Activated CD4-positive, CD25-positive, alpha-beta regulatory T cell treated with anti-CD3 and anti-CD28 coated beads, Interleukin-2, amount 50 U/mL, for 24 hours (primary cell): ENCODE measurements at places on chromosomes 4 and X.

GRCh38 chr4:73258436-73258685 is 237 bp downstream of the ANKRD17 start:
- peak; percentile 22 for ATAC-seq

GRCh38 chr4:139816856-139817255 is 151.2 kb downstream of the MGST2 start:
- no peak for ATAC-seq

DNA sequence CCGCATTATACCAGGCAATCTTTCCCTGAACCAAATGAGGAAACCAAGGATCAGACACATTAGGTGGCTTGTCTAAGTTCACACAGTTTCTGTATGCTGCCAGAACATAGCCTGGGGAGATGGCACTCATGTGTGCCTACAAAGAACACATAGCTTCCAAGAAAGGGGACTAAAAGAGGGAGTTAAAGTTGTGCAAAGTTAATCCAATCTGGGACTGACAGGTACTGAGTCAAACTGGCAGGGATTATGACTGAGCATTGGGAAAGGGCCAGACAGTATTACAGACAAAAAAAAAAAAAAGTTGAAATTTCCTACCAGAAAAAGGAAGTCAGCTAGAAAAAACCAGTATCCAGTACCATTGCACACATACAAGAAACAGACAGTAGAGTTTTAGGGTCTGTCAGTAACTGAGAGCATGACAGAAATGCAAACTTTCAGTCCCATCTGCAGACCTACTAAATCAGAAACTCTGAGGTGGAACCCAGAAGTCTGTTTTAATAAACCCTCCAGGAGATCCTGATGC is 37.2 kb downstream of the ADAMTS3 start:
- no peak for ATAC-seq

- ATAC-seq: no peak
These were observed at the start of gene PNMA6F for GRCh38 chrX:153321381-153322124. PNMA6F (minus strand) TSS chrX:153321767; CDS start chrX:153320674, 1,093 bp downstream.

DNA sequence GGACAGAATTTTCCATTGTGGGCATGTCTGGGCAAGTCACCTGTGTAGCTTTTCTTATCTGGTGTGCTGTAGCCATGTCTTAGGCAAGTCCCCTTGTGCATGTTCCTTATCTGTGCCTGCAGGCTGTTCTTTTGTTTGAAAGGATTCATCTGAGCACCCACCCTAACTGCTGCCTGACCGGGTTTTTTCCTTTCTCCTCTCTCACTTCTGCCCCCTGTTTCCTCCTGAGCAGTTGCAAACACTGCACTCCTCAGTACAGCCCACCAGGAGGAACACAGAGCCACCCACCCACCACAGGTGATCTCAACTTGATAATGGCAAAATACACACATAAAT is 29.2 kb upstream of the IL9R start:
- ATAC-seq: no peak

- no peak for ATAC-seq
These were observed 6.2 kb downstream of the NR0B1 start for GRCh38 chrX:30302956-30303355.

- no peak for ATAC-seq
These were observed 280.1 kb upstream of the PPARGC1A start for GRCh38 chr4:24169956-24170355.

DNA sequence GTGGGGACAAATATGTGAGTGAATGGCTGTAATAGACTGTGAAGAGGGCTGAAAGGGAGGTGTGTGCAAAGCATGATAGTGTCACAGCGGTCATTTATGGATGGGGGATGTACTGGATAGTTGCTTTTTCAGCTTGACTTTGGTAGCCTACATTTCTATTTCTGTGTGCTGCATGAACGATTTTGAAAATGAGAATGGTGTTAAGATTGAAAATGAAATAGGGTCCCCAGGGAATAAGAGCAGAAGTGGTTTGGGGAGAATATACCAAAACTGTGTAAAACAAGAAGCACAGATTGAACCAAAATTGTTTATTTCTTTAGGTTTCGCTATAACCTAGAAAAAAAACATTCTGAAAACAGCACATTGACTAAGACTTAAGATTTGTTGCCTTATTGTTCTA is 58.8 kb upstream of the CLNK start:
- ATAC-seq: no peak

DNA sequence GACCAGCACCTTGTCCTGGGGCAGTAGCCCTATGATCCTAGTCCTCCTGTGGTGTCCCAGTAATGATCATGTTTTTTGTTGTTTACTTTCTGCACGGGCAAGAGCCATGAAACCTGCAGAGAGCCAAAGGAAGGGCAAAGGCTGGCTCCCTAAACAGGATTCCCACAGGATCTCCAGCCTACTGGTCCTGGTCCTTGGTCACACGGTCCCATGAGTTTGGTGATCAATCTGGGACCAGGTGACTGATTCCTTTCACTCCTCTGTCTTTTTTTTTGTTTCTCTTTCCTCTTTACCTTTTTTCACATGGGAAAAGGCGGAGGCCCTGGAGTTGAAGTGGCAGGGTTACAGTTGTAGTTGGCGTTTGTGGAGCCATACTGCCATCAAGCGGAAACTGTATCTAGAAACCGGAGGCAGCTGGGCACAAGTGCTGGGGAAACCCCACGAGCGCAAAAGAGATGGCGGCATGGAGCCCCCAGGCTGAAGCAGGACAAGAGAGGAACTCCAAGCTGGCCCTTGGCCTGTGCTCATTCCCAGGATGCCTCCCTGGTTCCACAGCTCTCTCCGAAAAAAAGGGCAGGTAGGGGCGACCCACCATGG is 34.6 kb downstream of the NBDY start:
- ATAC-seq: peak; percentile 46

- no peak for ATAC-seq
These were observed 15.7 kb downstream of the FHL1 start for GRCh38 chrX:136162827-136163570.

DNA sequence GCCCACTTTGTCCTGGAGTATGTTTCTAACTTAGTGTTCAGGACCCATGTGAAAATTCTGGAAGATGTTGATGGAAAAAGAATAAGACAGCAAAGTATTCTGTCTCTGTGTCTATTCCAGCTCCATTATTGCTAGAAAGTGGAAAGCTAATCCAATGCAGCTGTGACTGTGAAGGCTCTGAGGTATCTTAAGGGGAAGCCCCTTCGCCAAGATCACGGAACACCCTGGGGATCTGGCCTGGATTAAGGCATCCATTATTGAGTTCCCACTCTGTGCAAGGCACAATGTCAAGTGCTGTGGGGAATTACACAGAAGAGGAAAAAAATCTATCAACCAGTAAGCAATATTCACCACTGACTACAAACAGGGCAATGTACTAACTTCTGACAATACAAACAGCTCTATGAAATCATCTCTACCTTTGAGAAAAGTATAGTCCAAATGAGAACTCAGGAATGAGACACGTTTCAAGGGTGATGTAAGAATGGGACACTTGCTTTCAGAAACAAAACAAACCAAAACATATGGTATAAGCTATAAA is 222.1 kb downstream of the LDB2 start:
- no peak for ATAC-seq

DNA sequence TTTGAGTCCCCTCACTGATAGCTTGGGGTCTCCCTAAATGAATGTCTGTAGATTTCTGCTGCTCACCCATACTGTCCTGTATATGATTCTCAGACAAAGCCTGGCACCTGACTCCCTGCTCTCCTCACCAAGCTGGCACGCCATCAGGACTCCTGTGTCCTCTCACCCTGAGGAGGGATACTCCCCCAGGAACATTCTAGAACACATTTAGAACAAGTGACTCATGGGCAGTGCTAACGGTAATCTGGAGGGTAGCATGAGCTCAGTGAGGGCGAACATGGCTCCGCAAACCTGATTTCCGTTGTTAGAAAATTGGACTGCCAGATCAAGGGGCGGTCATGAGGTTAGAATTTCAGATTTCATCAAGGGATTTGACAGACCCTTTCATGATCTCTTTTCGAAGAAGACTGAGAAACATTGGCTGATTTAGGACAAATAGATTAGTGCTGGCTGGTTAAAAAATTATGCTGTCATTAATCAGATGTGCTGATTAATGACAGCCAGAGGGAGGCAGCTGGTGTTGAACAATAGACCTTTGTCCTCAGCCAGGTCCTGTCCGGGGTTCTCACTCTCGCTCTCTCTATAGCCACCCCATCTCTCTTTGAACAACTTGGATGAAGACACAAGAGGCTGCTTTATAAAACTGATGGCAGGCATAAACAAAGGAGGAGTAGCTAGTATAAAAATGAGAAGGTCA is 244.3 kb downstream of the PTTG2 start:
- no peak for ATAC-seq

DNA sequence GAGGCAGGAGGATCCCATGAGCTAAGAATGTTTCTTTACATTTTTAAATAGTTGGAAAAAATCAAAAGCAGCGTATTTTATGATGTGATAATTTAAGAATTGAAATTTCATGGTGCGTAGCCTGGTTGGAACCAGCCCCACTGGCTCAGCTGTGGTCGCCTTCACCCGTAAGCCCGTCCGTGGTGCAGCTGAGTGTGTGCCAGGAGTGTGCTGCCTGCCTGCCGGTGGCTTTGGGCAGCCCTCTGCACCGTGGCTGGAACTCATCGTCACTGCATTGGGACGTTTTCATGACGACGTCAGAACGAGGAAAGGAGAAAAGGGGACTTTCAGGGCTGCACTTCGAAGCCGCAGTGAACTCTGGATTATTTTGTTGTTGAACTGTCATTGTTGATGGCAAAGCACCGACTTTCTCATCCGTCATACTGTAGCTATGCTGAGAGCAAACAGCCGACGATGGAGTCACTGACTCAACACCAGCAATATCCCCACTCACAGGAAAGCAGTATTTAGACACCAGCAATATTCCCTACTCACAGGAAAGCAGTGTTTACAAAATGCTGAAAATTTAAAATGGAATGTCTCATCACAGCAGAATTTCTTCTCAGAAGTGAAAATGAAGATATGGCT is 35.1 kb downstream of the PCGF3 start:
- ATAC-seq: no peak

DNA sequence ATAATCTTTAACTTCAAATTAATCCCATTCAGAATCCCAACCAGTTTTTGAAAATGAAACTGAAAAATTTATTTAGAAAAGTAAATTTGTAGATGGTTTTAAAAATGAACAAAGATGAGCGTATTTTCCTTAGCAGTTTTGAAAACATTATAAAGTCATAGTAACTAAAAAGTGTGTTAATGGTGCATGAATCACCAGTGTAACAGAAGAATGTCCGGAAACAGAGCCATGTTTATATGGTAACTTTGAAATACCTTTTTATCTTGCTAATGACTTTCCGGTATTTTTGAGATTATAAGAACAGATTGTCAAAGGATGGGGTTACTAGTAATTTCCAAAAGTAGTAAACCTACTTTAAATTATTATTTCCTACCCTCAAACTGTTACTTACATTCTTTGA is 145.9 kb downstream of the IRS4 start:
- no peak for ATAC-seq

DNA sequence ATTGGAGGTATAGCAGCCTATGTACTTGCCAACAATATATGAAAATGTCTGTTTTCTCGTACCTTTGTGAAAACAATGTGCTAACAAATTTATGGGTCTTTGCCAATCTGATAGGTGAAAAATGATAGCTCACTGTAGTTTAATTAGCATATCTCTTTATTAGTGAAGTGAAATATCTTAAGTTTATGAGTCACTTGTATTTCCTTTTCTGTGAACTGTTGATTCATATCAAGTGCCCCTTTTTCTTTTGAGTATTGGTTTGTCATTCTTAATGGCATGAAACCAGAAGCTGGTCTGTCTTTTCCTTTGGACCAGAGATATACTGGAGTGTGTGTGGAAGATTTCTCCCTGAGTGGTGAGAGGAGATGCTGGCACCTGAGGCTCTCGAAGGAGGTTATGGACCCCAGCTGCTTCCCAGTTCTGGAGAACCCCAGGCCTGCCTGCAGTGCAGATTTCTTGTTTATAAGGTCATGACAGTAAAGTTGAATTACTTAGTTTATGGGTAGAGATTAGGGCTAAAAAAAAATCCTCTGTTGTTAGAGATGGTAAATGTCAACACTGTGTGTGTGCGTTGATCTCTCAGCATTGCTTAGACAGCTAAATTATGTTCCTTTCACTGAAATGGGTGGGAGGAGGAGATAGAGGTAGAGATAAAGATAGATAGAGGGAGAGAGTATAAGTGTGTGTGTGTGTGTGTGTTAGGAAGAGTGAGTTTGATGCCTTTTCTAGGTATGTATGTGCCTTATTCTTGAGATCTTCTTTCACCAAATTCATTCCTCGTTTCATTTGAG is 89.9 kb downstream of the REPS2 start:
- ATAC-seq: peak; percentile 36

- no peak for ATAC-seq
These were observed 22.1 kb downstream of the ANAPC10 start for GRCh38 chr4:145075742-145076468.

- no peak for ATAC-seq
These were observed 38.3 kb downstream of the RAP2C start for GRCh38 chrX:132180929-132181328.

DNA sequence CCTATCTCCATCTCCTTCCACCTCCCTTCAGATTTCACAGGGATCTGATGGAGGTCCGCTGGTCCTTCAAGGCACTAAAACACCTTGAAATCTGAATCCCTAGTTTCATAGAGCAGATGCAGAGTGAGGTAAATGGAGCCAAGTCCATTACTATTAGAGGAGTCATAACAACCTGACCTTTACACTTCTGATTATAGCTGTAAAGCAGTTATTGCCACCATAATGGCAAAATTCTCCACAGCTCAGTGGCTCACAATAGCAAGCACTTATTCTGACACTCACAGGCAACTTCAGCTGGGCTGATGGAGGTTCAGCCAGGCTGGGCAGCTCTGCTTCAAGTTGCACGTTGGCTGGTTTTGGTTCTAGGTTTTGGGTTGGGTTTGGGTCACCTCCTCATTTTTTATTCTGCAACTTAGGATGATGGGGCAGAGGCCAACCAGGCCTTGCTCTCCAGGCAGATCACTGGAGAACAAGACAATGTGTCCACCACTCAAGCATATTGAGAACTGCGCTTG is 51.4 kb upstream of the LRAT start:
- no peak for ATAC-seq

DNA sequence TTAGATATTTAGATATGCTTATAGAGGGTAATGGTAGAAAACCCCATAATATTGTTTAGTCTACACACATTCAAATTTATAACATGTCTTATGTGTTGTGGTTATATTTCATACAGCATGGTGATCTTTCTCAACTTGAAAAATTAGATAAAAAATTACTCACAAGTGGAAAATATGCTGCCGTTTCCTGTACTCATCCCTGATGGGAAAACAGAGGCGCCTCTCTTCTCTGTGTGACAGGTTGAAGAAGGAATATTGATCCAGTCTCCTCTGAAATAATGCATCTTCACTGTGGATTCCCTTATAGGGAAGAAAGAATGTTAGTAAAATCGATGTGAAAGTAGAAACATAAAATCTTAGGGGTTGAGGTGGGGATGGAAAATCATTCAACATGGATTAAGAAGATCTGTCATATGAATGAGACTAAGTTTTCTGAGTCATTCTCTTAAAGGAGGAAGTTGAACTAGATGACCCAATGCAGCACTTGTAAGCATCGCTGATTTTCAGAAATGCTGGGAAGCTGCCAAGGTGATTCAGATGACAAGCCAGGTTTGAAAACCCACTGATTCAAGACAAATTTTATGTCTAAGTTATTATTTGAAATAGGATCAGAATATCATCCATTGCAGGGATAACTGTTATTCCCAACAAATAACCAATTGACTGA is 70.7 kb downstream of the ANKRD50 start:
- ATAC-seq: no peak

GRCh38 chr4:33772582-33772981 is 2471.7 kb downstream of the ARAP2 start:
- no peak for ATAC-seq

GRCh38 chr4:81427344-81427821 is 44.3 kb downstream of the RASGEF1B start:
- ATAC-seq: no peak

- no peak for ATAC-seq
These were observed 349.3 kb downstream of the PTTG2 start for GRCh38 chr4:38309471-38309870.
